D721Med (cell line): ENCODE measurements at places on chromosomes 7 and 10.

DNA sequence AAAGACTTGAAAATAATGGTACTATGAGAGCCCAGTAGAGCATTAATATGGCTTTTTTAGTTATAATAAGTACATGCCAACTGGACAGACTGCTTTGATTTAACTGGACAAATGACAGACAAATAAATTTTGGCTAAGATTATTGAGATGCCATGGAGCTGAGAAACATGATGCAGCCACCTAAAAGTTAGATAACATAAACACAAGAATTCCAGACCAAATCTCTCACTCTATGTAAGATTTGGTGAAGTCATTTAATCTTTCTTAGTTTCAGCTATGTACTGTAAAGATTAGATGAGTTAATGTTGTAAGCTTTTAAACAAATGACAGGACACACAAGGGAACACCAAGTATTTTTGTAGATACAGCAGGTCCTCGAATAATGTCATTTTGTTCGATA, 118.2 kb downstream of the CACNA2D1 start:
- DNase-seq = no peak

DNA sequence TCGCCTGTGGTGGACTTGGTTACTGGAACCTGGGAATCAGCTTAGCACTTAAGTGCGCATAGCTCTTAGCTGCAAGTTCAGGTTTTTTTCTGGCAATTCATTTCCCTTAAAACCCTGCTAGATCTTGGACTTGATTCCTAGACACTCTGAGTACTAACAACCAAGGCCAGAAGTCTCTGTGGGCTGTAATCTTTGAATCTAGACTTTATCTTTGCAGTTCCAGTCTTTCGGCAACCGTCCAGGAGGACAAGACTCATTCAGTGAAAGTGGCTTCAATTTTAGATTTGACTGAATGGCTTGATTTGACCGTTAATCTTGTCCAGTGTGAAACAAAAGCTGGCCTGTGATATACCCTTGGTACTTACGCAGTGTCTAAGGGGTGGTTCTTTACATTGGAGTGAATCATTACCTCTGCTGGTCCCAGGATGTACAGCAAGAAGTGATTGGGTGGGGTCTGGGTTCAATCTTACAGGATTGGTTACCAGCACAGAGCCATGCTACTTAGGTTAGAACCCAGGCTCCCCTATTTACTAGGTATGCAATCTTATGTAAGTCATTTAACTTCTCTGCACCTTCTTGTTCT, 16.4 kb downstream of the PTTG1IP2 start:
- DNase-seq = no peak

- no peak for DNase-seq
These were observed 47.1 kb upstream of the ZNRF2 start for GRCh38 chr7:30237271-30237695.

- no peak for DNase-seq
These were observed 65.7 kb downstream of the CUZD1 start for GRCh38 chr10:122779924-122780323.

DNA sequence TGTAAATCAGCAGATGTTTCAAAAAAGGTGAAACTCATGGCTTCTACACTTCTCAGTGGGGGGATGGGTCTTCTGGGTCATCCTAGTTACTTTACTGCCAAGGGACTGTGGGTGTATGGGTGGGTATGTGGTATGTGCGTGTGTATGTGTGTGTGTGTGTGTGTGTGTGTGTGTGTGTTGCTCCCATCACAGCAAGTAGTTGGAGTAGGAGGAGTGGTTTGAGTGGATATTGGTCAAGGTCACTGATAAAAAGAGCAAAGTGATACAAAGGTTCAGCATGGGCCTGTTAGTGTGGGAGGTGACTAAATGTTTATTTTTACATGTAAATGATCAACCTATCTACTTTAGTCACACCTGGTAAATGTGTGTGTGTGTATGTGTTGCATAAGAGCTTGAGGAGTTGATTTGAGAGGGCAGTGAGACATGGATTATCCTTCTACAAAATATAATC, 11.8 kb upstream of the COBL start:
- no peak for DNase-seq

DNA sequence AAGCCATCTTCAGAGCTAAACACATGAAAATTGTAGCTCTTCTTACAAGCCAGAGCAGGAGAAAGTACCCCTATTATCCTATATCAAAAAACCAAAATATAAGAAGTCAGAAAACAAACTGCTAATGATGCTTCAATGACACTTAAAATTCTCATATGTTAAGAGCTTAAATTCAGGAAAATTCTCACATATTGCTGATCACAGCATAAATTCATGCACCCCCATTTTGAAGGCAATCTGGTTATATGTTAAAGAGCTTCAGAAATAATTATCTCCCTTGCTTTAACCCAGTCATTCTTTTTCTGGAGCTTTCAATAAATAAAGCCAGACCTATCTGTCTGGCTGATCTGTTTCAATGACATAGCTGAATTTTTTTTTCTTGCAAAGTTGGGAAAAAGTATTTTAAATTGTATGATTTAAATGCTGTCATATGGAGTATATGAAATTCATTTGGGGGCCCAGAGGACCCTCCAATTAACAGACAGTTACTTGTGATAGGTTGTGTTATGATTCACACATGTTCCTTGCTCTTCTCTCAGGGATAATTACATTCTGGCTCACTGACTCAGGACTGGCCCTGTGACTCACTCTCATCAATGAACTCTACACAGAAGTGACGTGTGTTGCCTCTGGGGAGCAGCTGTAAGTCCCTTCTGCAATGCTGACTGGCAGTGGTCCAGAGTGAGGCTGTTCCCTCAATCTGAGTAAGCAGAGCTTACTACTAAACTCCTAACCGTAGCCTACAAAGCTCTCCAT, 85.2 kb downstream of the HGF start:
- DNase-seq = no peak

DNA sequence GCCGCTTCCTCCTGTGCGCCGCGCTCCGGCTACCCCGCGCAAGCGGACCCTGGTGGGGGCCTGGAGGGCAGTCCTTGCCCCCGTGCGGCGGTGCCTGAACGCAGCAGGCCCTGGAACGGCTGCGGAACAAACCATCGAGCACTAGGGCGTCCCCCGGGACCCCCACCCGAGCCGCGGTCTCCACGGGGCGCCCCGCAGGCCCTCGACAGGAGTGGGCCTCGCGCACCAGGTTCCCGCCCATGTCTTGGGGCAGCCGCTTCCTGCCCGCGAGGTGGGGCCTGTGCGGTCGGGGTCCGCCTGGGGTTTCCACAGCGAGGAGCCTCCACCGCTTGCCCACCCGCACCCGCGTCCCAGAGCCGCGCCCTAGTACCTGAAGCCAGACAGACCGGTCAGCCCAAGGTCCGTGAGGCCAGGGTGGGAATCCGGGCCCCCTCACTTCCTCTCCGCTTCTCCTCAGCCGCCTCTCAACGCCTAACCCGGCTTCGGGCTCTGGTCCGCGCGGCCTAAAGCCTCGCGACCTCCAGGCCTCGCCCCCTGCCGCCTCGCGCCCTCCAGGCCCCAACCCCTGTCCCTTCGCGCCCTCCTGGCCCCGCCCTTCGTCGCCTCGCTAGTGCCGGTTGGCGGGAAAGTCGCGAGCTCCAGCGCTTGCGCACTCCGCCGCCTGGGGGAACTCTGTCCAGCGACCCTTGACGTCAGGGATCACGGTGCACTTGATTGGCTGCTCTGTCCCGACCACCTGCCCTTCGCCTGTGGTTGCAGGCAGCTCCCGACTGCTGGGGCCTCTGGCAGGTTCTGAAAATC, 7.0 kb upstream of the GBX1 start:
- DNase-seq = no peak

DNA sequence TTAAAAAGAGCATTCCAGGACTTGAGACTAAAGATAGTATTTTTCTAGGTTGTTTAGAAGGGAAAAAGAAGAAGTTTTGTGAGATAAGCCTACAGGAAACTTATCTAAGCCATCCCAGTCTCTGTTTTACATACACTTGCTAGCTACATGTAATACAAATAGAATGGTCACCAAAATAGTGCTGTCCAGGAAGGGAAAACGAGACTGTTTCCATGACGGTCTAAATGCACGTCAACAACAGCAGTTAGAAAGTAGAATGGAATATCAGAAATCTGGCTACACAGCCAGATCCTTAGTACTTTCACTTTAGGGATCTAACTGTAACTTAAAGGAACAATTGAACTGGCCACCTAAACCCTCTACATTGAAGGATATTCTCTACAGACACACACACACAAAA, 117.6 kb downstream of the TSPAN12 start:
- no peak for DNase-seq

- no peak for DNase-seq
These were observed 95.0 kb downstream of the KLF6 start for GRCh38 chr10:3689871-3690510.

DNA sequence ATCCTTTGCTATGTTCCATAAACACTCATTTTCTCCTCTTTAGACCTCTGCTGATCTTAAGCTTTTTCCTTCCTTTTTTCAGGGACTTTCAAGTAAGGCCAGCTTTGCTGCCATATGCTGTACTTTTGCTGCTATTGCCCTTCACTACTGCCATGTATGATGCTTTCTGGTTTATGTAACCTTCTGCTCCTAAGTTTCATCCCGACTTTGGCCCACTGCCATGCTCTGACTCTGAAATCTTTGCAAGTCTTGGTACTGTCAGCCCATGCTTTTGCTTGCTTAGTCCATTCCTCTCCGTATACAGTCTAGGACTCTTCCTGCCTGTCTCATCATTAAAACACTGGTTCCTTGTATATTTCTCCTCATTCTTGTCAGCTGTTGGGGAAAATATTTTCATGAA, 152.4 kb downstream of the RNF133 start:
- no peak for DNase-seq

DNA sequence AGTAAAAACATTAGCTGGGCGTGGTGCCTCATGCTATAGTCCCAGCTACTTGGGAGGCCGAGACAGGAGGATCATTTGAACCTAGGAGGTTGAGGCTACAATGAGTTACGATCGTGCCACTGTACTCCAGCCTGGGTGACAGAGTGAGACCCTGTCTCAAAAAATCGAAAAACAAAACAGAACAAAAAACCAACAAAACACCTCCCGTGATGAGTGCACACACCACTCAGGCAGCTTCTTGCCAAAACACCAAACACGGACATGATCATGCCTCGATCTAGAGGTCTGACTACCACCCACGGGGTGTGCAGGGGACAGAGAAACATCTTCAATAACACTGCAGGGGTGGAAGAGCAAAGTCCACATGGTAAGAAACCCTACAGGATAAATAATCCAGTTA, 44.4 kb downstream of the AMZ1 start:
- DNase-seq = no peak

- DNase-seq = peak; percentile 3
These were observed 130.8 kb downstream of the DNAJB6 start for GRCh38 chr7:157467496-157468212.

- DNase-seq = no peak
These were observed 162.2 kb downstream of the PFKFB3 start for GRCh38 chr10:6364893-6365292.

GRCh38 chr7:150325110-150325611, 1.8 kb upstream of the ACTR3C start:
- DNase-seq = no peak

- no peak for DNase-seq
These were observed 13.1 kb downstream of the VCL start for GRCh38 chr10:74011017-74011416.

DNA sequence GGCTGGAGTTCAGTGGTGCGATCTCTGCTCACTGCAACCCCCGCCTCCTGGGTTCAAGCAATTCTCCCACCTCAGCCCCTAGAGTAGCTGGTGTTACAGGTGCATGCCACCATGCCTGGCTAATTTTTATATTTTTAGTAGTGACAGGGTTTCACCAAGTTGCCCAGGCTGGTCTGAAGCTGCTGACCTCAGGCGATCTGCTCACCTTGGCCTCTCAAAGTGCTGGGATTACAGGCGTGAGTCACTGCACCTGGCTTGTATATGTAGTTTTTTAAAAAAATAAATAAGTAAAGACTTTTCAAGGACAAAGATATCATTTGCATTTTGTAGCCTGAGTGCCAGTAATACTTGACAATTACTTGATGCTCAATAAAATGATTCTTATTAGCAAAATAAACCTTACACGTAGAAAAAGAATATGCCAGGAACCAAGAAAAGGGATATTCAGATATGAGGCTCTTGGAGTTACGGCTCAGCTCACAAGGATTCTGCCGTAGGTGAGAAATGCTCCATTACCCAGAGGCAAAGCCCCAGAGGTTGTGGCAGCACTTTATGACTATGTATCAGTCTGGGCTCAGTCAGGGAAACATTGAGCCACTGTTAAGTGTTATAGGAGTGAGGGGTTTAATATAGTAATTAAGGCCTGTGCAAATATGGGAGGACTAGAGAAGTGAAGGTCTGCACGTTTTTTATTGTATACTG, 98.5 kb downstream of the TPST1 start:
- DNase-seq = no peak

GRCh38 chr10:31051703-31052102, 20.0 kb upstream of the ZNF438 start:
- no peak for DNase-seq

DNA sequence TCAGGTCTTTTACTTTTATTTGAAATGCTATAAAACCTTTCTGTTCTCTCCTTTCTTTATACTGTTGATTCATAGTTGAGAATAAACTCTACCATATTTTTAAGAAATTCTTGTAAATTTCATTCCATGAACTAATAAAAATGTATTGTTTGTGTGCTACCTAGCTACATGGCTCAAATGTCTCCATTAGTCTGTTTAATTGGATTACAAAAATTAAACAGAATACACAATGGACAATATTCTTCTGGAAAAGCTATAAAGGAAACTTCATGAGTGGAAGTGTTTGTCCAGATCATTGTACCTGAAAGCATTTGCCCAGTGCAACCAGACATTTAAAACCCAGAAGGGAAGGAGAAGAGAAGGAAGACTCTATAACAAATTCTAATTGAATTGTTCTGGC, 20.1 kb downstream of the KCND2 start:
- DNase-seq = no peak

DNA sequence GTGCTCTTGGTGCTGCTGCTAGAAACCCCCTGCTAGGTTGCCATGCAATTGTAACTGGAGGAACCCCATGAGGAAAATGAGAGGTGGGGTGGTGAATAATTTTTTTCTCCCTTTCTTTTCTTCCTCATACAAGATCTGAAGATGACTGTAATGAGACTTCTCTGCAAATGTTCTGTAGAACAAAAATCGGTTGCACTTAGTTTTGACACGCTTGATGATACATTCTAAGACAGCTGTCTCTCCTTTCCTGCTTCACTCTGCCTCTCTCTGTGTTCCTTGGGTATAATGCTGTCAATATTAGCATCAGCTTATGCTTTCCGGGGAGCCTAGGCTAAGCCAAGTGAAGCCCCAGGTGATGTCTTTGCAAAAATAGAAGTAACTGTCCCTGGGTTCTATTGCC, 721.5 kb downstream of the POM121L12 start:
- no peak for DNase-seq

DNA sequence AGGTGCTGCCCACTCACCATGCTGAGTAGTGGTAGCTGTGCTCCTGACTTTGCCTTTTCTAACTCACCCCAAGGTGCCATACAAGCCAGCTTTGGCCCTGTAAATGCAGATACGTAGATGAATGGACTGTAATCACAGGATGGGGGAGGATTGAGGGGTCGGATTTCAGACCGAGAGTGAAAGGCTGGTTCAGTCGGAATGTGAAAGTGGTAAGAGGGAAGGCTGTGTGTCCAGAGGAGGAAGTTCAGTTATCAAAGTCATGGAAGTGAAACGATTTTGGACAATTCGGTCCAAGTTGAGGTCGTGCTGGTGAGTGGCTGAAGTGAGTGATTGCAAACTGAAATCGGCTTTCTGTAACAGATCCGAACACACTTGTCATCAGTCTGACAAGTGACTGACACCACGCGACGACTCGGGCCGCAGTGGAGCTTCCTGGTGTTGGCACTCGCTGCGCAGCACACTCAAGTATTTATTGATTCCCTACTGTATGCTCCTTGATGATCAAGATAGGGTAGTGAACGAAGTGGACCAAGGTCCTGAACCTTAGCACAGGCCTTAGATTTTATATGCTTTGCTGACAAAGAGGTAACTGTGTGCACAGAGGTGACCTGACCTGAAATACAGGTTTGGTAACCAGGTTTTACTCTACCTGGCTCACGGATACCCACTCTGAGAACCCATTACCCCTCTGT, 10.5 kb downstream of the ZNF282 start:
- no peak for DNase-seq
